ENCODE measurements at places on chromosomes 11 and 22. TPM values are rescaled to one million over a fixed set of nuclear protein-coding genes. Genes with fewer than 3 reads are reported as not detected.

DNA sequence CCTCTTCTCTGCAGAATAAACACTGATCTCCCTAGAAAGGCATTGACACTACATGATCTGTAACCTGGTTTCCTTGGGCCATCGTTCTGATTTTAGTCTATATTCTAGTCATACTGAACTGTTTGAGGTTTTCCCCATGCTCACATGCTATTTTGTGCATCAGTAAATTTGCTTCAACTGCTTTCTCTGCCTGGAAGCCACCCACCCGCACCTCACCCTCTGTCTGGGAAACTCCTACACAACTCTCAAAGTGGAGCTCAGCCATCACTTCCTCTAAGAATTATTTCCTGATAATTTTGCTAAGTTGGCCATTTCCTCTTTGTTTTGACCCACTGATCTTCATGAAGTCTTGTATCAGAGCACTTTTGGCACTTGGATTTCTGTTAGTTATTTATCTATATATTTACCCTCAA is 36.1 kb downstream of the MMP20 start:
- H3K36me3 ChIP-seq = no peaks in the 10 kb centered on the region
- H3K4me3 ChIP-seq = no peak overlapping the region
- no peaks in the 10 kb centered on the region for H3K4me1 ChIP-seq
- DNase-seq = no peak
- no peak overlapping the region for H3K27ac ChIP-seq
- H3K27me3 ChIP-seq = no peaks in the 10 kb centered on the region

DNA sequence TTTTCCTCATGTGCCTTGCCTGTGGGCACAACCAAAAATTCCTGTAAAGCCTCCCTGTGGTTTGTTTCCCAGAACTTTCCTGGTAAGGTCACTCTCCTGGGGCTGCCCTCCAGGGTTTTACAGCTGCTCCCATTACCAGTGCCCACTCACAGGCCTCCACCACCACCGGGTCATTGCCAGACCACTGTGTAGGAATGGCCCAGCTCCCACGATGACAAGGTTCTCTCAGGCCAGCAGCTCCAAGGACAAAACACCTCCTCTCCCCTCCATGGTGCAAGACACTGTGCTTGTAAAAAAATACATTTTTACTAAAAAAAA is 96.1 kb upstream of the AKIP1 start:
- no peaks in the 10 kb centered on the region for H3K27me3 ChIP-seq
- H3K4me3 ChIP-seq = no peak overlapping the region
- peaks cover 11% of the 10 kb centered on the region for H3K4me1 ChIP-seq
- no peak overlapping the region for H3K27ac ChIP-seq
- DNase-seq = no peak
- H3K36me3 ChIP-seq = no peaks in the 10 kb centered on the region

DNA sequence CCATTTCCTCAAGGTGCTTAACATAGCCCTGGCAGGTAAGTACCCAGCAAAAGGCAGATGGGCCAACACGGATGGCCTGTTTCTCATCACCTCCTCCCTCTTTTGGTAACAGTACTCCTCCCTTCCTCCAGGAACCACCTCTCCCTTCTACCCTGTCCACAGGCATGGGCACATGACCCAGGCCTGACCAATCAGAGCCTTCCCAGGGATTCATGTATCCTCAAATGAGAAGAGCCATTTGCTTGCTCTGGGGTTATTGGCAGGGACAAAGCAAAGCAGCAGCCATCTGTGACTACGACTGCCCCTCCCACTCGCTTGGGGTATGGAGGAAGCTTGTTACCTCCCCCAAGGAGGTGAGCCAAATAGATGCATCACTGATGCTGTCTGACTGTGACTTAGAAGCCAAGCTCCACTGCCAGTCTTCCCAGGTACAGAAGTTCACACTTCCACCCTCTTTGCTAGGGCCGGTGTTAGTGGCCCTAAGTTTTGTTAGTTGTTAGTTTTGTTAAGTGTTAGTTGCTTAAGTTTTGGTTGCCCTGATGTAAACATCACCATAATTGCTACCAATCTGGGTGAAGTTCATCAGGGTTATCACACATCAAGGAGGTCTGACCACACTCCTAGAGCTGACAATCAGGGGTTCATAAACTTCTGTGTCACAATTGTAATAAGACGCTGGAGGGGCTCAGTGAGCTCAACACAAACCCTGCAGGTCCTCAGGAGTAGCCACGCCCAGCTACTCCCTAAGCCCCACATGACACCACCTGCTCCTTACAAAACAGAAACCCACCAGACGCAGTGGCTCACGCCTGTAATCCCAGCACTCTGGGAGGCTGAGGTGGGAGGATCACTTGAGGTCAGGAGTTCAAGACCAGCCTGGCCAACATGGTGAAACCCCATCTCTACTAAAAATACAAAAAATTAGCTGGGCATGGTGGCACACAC is 57.3 kb downstream of the ARFGAP3 start:
- no peak overlapping the region for H3K27ac ChIP-seq
- DNase-seq = no peak
- H3K27me3 ChIP-seq = no peaks in the 10 kb centered on the region
- no peaks in the 10 kb centered on the region for H3K4me1 ChIP-seq
- H3K4me3 ChIP-seq = no peak overlapping the region

GRCh38 chr11:80815752-80816453 is 1375.1 kb upstream of the TENM4 start:
- no peaks in the 10 kb centered on the region for H3K36me3 ChIP-seq
- DNase-seq = no peak
- H3K27me3 ChIP-seq = no peaks in the 10 kb centered on the region
- H3K4me1 ChIP-seq = no peaks in the 10 kb centered on the region
- H3K27ac ChIP-seq = no peak overlapping the region

- no peak for DNase-seq
- H3K27me3 ChIP-seq = peaks cover 41% of the 10 kb centered on the region
- H3K36me3 ChIP-seq = no peaks in the 10 kb centered on the region
- no peak overlapping the region for H3K27ac ChIP-seq
Observed at GRCh38 chr11:31796499-31797189, 14.5 kb downstream of the PAX6 start.

DNA sequence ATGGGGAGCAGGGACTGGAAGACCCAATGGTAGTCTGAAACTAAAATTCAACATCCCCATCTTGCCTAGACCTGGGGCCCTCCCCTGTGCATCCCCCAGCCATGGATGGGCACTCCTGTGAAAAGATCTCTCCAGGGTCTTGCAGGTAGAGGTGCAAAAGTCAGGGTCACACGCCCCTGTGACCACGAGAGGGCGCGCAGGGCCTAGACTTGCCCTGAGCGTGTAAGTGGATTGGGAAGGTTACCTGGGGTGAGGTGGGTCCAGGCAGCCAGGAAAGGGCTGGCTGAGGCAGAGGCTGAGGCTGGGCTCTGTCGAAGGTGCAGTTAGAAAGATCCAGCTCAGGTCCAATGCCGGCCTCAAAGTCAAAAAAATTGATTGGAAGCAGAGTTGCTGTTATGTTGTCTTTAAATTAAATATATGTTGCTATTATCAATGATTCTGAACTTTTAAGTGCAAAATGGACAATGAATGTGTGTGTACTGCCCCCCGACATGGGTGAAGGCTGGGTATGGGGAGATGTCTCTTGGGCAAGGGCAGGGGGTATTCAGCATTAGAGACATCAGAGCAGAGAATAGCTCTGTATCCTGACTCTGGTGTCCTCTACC is 4.8 kb upstream of the POU2F3 start:
- H3K27ac ChIP-seq = no peak overlapping the region
- H3K4me3 ChIP-seq = no peak overlapping the region
- no peaks in the 10 kb centered on the region for H3K36me3 ChIP-seq

DNA sequence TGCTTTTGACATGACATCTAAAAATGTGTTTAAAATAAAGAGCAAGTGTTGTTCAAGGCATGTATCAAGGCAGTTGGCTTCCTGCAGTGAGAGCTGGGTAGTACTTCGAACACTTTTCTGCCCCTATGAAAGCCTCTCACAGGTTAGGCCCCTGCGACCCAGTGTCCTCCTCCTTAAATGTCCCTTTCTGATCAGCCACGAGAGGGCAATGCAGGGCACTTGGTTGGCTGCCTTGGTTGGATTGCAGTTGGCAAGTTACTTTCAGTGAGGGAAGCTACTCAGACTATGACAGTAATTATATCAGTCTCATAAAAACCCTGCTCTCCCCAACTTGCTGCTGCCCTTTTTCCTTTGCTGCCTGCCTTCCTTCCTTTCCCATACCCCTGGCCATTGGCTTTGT is 743.8 kb downstream of the NTM start:
- H3K27me3 ChIP-seq = no peaks in the 10 kb centered on the region
- H3K36me3 ChIP-seq = no peaks in the 10 kb centered on the region
- no peaks in the 10 kb centered on the region for H3K4me1 ChIP-seq
- no peak overlapping the region for H3K27ac ChIP-seq
- H3K4me3 ChIP-seq = no peak overlapping the region

DNA sequence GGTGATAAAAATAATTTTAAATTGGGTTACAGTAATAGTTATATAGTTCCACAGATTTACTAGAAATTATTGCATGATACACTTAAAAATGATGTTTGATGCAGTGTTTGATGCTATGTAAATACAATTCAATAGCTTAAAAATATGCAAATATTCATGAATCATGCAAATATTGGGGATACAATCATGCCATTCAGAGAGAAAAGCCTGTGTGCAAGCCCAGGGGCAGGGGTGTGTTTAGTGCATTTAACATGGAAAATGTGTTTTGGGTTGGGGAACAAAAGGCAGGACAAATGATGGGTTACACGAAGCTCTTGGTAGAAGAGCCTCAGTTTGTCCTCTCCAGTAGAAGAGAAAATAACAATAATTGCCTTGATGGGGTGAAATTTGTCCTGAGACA is 6.0 kb downstream of the TRIM22 start:
- no peaks in the 10 kb centered on the region for H3K27me3 ChIP-seq
- H3K4me3 ChIP-seq = no peak overlapping the region
- H3K36me3 ChIP-seq = peaks cover 15% of the 10 kb centered on the region

- no peaks in the 10 kb centered on the region for H3K27me3 ChIP-seq
- peaks cover 12% of the 10 kb centered on the region for H3K36me3 ChIP-seq
- peaks cover 9% of the 10 kb centered on the region for H3K4me1 ChIP-seq
- no peak overlapping the region for H3K27ac ChIP-seq
Observed at GRCh38 chr22:20559174-20559760, 51.9 kb downstream of the MED15 start.

GRCh38 chr22:26172389-26172990 is 3.2 kb downstream of the SEZ6L start:
- H3K27ac ChIP-seq = no peak overlapping the region
- no peak for DNase-seq
- H3K4me3 ChIP-seq = no peak overlapping the region
- peaks cover 8% of the 10 kb centered on the region for H3K27me3 ChIP-seq

DNA sequence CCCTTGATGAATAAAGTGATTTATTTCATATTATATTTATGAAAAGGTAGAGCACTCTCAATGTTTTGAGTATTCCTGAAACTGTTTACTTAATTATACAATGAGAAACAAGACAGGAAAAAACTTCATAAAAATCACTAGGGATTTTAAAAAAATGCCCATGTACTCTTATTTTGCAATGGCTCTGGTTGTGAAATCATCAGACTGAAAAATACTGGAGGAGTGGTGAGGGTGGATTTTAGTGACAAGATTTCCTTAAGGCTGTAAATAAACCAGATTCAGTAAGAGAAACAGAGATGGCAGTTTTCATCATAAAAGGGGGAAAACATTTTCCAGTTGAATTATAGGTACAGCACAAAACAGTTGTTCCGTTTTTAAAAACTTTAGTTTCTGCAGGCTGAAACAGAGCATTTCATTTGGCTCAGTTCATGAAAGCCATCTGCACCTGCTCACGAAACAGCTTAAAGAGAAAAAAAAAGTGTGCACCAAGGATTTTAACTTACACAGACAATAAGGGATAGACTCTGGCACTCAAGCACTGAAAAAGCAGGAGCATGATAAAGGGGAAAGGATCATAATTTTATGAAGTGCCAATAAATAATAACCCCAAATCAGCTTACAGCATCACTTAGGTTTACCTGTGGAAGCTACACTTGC is 100.7 kb downstream of the MAML2 start:
- H3K4me3 ChIP-seq = peak overlapping the region; percentile 75
- peak overlapping the region; percentile 88 for H3K27ac ChIP-seq
- H3K4me1 ChIP-seq = peaks cover 20% of the 10 kb centered on the region
- H3K36me3 ChIP-seq = no peaks in the 10 kb centered on the region

DNA sequence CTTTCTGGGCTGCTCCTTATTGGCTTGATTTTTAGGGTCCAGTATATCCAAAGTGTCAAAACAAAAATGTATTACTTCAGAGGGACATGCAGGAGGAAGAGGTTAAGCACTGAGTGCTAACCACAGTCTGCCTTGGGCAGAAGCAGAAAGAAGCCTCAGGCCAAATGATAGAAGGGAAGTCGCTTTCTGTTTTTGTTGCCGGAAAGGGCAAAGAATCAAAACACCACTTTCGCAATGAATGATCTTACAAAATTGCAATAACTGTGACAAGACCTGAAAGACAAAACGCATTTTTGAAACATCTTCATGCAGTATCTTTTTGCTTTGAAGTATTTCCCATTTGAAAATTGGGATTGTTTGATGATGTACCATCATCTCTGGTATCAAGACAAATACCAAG is 70.1 kb upstream of the PICALM start:
- H3K36me3 ChIP-seq = no peaks in the 10 kb centered on the region
- no peak for DNase-seq
- no peak overlapping the region for H3K4me3 ChIP-seq
- H3K27me3 ChIP-seq = no peaks in the 10 kb centered on the region
- peaks cover 31% of the 10 kb centered on the region for H3K4me1 ChIP-seq

DNA sequence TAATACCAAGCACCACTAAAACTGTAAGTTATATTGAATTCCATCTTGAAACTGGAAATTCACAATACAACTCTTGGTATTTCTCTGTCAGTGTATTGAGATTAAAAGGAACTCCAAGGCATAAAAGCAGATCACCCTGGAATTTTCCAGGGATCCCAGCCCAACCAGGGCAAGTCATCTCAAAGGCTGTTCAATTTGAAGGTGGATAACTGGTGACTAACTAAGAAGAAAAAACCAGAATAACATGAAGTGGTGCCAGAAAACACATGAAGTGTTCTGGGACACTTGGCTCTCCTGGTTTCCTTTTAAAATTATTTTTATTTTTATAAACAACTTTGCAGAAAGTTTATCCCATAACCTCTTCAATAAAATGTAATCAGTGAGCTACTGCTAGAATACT is 7.8 kb upstream of the BMAL1 start:
- H3K4me1 ChIP-seq = peaks cover 15% of the 10 kb centered on the region
- no peaks in the 10 kb centered on the region for H3K36me3 ChIP-seq
- no peaks in the 10 kb centered on the region for H3K27me3 ChIP-seq
- no peak for DNase-seq

The CSF2RB gene
- 21.4 TPM for total RNA-seq

The RIC3 gene
- total RNA-seq = 13.1 TPM

The TTC28 gene
- 170 TPM for total RNA-seq

The TRPM5 gene
- not detected for total RNA-seq

The SYTL2 gene
- total RNA-seq = 27.8 TPM

The KCNE3 gene
- 6.6 TPM for total RNA-seq

The ANGPTL5 gene
- 0.42 TPM for total RNA-seq

The ENTHD1 gene
- total RNA-seq = not detected

The OR5B21 gene
- not detected for total RNA-seq

The FAM181B gene
- 2.2 TPM for total RNA-seq

The JHY gene
- 4.9 TPM for total RNA-seq

The PANX3 gene
- total RNA-seq = not detected

The PGR gene
- 25.2 TPM for total RNA-seq

The NCF4 gene
- 68.8 TPM for total RNA-seq
